ENCODE measurements at places on chromosomes 5 and 9. TPM values are rescaled to one million over a fixed set of nuclear protein-coding genes. Genes with fewer than 3 reads are reported as not detected.

ZFAND5 gene
- 287 TPM for total RNA-seq

CBY3 gene
- total RNA-seq = not detected

FYB1 gene
- 2.5 TPM for total RNA-seq

ABO gene
- total RNA-seq = not detected

PRLR gene
- 3.8 TPM for total RNA-seq

FRMPD1 gene
- total RNA-seq = 1.3 TPM

PCDHGA5 gene
- total RNA-seq = 17.8 TPM

CCNB1 gene
- total RNA-seq = 24.1 TPM

CARD6 gene
- 0.63 TPM for total RNA-seq

CCDC180 gene
- 34.1 TPM for total RNA-seq

TMC1 gene
- 0.94 TPM for total RNA-seq

NUTM2F gene
- not detected for total RNA-seq

CDO1 gene
- total RNA-seq = 91.7 TPM

GPR150 gene
- not detected for total RNA-seq

ETF1 gene
- 60.4 TPM for total RNA-seq

SPINK6 gene
- total RNA-seq = not detected
